Thoracic aorta (tissue), 2 donors: ENCODE measurements at places on chromosomes 1 and 21.

DNA sequence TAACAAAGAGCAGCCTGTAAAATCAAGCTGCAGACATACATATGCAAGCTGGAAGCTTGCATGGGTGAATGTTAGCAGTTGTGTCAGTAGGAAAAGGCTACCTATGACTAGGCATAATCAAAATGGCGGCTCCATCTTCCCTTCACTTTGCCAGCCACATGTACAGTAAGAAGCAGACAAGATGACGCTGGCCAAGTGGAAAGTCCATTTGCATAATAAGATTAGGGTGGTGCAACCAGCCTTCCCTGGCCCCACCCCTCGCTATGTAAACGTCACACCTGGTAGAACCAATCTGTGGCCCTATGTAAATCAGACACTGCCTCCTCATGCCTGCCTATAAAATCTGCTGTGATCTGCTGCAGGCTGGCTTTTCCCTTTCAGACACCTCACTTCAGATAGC, 171.9 kb upstream of the USP25 start:
- H3K4me3 ChIP-seq = no peak overlapping the region
- no peak overlapping the region for H3K27ac ChIP-seq
- H3K27me3 ChIP-seq = no peaks in the 10 kb centered on the region
- H3K4me1 ChIP-seq = no peaks in the 10 kb centered on the region
- H3K36me3 ChIP-seq = no peaks in the 10 kb centered on the region

DNA sequence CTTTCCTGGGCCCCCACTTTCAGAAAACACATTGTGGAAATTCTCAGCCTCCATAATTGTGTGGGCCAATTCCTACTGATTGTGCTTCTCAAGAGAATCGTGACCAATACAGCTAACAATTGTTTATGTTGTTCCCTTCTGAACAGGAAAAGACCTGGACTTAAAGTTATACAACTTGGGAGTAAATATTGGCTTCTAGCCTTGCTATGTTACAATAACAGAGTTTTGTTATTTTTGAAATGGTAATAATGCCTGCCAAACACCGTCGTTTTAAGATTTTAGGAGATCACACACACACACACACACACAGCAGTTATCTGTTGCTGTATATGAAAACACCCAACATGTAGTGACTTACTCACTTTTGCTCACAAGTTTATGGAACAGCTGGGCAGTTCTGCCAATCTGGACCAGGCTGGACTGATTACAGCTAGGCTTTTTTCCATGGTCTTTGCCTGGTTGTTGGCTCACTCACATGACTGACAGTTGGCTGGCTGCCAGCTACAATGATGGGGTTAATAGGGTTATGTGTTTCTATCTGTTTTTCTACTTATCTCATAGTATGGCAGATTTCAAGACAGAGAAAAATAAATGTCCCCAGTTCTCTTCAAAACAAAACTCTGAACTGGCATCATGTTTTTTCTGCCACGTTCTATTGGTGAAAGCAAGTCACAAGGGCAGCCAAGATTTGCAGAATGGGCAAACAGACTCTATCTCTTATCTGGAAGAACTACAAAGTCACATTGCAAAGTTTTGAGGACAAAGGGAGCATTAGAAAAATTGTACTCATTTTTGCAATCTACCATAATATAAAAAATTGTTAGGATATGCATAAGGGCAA, 447.5 kb downstream of the NEGR1 start:
- H3K27me3 ChIP-seq = no peaks in the 10 kb centered on the region
- DNase-seq = no peak
- H3K4me3 ChIP-seq = no peak overlapping the region
- H3K4me1 ChIP-seq = peaks cover 11% of the 10 kb centered on the region
- H3K27ac ChIP-seq = no peak overlapping the region

- no peak overlapping the region for H3K4me3 ChIP-seq
- H3K27me3 ChIP-seq = no peaks in the 10 kb centered on the region
- no peak overlapping the region for H3K27ac ChIP-seq
- no peaks in the 10 kb centered on the region for H3K36me3 ChIP-seq
Measured at GRCh38 chr1:79704067-79704466, 697.5 kb upstream of the ADGRL4 start.

- H3K27ac ChIP-seq = no peak overlapping the region
- no peaks in the 10 kb centered on the region for H3K36me3 ChIP-seq
- H3K27me3 ChIP-seq = peaks cover 23% of the 10 kb centered on the region
- H3K4me3 ChIP-seq = no peak overlapping the region
- DNase-seq = no peak
- peaks cover 2% of the 10 kb centered on the region for H3K4me1 ChIP-seq
Measured at GRCh38 chr1:18641005-18641941, 10.6 kb downstream of the PAX7 start.
